ENCODE measurements at places on chromosomes 2 and 18.

GRCh38 chr18:37398248-37398920 lies 167.2 kb downstream of the CELF4 start:
- DNase-seq = no peak

- no peak for DNase-seq
Observed at GRCh38 chr2:4134551-4135550, 431.5 kb downstream of the DCDC2C start.

DNA sequence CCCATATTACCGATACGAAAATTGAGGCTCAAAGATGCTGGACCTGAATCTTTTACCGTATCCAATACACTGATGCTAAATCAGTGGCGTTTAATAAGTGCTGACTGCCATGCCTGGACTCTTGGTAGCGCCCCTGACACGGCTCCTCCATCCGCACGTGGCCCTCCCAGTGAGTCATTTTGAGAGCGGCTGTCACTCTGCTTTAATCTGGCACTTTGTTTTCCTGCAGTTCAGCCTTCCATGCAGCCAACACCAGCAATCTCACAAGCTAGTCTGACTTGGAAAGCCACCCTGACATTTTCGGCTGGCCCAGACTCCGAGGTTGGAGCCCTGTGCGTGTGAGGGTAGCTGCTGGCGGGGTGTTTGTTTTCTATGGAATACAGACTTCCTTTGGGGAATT lies 155.1 kb upstream of the LMAN1 start:
- DNase-seq = peak; percentile 33

DNA sequence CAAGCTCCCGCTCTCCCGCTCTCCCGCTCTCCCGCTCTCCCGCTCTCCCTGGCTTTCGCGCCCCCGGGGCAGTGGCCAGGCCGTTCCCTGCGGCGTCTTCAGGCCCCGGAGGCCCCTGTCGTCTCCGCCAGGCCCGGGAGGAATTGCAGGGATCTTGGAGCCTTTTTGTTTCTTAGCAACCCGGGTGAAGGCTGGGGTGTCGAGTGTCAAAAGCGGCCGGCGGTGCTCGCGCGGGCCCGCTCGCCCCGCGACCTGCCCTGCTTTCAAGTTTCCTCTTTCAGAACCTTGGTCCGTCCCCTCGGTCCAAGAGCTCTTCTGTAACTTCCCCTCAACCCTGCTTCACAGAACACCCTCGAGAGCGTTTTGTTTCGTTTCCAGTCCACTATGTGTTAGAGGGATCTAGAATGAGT lies 1.4 kb downstream of the RNF138 start:
- peak; percentile 86 for DNase-seq

- DNase-seq = no peak
Observed at GRCh38 chr2:168515502-168515901, 59.4 kb downstream of the CERS6 start.

DNA sequence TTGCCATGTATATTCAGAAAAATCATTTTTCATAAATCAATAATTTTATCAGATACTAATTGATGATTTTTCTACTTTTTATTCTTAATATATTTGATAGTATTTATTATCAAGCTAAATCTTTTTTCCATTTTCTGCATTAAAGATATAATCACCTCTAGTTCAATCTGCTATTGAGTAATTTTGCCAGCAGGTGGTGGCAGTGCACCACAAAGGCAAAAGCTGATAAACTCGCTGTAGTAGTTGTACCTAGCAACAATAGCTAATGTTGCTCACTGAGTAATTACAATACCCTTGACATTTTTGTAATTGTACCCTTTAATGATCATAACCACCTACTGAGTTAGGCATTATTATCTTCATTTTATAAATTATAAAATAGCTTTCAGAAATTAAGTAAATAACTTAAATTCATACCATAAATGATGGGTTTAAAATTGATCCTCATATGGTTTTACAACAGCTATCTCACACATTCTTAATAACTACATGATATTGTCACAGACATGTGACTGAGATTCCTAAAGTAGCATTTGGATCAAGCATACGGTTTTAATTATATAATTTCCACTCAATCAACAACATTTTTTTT lies 52.0 kb upstream of the CALCRL start:
- DNase-seq = peak; percentile 69
